CD8-positive, alpha-beta memory T cell (primary cell): ENCODE measurements at places on chromosomes 11 and 22. TPM values are rescaled to one million over a fixed set of nuclear protein-coding genes. Genes with fewer than 3 reads are reported as not detected.
A peak's percentile ranks its signal among the peaks of the same experiment; 100 is the strongest.

- H3K36me3 ChIP-seq = no peaks in the 10 kb centered on the region
- no peak for DNase-seq
Observed at GRCh38 chr11:103842795-103843194, 193.6 kb upstream of the DDI1 start.

APOBEC3B gene
- 7.3 TPM for total RNA-seq

DNA sequence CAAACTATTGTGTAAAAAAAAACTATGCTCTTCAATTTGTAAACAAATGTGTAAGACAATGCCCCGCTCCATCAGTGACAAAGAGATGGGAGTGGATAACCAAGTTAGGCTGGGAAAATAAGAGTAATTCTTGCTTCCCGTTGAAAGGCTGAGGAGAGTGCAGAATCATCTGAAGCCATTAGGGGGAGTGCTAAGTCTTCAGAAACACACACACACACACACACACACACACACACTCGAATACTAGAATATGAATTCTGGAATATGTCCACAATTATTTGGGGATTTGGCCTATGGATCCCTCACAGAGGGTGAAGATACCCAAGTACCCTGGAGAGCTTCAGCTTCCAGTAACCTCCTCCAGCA lies 27.8 kb upstream of the ROBO3 start:
- H3K36me3 ChIP-seq = no peaks in the 10 kb centered on the region
- no peak overlapping the region for H3K27ac ChIP-seq
- no peaks in the 10 kb centered on the region for H3K4me1 ChIP-seq

- H3K36me3 ChIP-seq = no peaks in the 10 kb centered on the region
- DNase-seq = no peak
- H3K27me3 ChIP-seq = no peaks in the 10 kb centered on the region
- H3K4me1 ChIP-seq = no peaks in the 10 kb centered on the region
Observed at GRCh38 chr11:15107730-15108515, 6.8 kb upstream of the INSC start.

ALX4 gene
- total RNA-seq = not detected

DNA sequence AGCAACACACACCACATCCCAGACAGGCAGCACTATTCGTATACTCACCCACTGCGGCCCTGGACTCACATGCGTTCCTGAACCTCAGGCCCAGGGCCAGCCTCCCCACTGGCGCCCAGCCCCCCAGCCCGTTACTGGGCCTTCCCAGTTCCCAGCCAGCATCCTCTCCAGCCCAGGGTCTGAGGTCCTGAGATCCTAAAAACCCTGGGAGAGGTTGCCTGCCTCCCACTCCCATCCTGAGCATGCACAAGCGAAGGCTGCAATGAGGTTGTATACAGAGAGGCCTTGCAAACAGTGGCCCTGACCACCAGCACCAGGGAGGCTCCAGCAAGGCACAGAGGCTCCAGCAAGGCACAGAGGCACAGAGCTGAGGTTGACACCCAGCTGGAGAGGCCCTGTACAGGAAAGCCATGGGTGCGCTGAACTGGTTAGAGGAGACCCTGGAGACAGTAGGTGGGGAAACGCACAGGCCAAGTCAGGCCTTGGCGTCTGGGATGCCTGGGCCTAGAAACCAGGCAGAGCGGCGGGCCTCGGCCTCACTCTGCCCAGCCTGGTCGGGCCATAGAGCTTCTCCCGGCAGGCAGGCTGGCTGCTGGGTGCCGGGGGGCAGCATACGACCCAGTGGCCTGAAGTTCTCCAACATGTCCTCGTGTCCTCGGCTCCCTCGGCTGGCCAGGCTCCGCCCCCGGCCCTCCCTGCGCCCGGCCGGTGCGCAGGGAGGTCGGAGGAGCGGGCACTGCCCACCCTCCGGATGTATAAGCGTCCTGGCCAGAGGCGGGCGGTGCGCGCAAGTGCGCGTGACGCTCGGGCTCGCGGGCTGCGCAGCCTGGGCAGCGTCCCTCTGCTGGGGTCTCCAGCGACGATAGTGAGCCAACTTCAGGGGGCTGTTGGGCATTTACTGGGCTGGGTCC lies 2.3 kb upstream of the TBX1 start:
- no peak overlapping the region for H3K4me3 ChIP-seq
- DNase-seq = no peak
- H3K4me1 ChIP-seq = peaks cover 30% of the 10 kb centered on the region
- H3K27me3 ChIP-seq = peaks cover 59% of the 10 kb centered on the region
- H3K27ac ChIP-seq = no peak overlapping the region

GRCh38 chr22:46070803-46071450 lies 79.4 kb upstream of the PPARA start:
- H3K27ac ChIP-seq = no peak overlapping the region
- no peaks in the 10 kb centered on the region for H3K36me3 ChIP-seq
- H3K27me3 ChIP-seq = no peaks in the 10 kb centered on the region
- H3K4me1 ChIP-seq = peaks cover 25% of the 10 kb centered on the region

DNA sequence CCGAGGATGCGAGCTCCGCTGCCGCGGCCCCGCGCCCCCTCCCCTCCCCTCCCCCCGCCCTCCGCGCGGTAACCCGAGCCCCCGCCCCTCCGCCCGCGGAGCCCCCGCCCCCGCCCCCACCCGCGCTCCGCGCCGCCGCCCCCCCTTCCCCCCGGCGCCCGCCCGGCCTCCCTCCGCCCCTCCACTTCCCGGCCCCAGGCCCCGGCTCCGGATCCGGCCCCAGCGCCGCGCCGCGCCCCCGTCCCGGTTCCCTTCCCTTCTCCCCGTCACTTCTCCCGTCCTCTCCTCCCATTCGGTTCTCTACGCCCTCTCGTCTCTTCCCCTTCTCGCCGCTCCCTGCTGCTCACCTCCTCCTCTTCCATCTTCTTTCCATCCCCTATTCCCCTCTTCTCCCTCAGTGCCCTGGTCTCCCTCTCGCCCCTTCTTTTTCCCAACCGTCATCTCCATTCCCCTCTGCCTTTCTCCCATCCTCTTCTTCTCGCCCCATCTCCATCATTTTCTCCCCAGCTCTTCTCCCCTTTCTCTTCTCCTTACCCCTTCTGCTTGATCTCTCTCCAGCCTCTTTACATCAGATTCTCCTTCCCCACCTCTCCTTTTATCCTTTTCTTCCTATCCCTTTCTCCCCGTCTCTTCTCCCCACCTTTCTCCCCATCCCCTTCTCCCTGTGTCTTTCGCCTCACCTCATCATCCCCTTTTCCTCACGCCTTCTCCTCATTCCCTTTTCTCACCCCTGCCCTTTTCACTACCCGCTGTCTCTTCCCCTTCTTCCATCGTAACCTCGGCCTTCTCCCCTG lies at the start of gene DCHS1:
Gene DCHS1, minus strand, starts transcription at position 20 of the 794 bp plus-strand sequence. CDS start 14,196 bp downstream, outside the sequence.
- no peak within 1 kb of the TSS for H3K27ac ChIP-seq
- H3K4me3 ChIP-seq = peak within 1 kb of the TSS; percentile 40
- no peaks in the 10 kb centered on the region for H3K27me3 ChIP-seq
- peak; percentile 30 for DNase-seq
- peaks cover 27% of the 10 kb centered on the region for H3K4me1 ChIP-seq

DNA sequence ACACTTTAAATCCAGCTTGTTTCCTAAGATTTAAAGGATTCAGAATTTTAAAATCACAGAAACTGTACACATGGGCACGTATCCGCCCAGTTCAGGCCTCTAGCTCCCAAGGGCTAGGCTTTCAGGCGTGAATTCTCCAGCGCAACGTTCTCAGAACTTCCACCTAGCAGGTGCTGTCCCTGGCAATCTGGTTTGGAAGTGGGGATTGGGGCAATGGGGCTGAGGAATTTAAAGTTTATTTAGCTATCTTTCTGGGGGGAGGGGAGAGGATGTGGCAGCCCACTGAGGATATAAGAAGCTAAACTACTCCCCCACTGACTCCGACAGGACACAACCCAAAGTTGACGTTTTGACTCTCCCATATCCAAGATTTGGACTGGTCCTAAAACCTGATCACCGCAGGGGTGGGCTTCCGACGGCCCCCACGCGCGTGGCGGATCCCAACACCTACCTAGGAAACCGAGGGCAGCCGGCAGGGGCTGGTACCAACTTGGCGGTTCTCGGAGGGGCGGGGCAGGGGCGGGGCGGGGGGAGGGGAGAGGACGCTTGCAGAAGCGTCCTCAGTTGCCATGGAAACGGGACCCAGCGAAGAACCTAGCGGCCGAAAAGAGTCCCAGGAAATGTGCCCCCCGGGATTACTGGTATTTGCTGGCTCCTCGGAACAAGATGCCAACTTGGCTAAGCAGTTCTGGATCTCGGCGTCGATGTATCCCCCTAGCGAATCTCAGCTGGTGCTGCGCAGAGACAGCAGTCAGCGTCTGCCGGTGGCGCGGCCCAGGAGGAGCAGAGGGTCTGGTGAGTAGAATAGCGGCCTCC lies at the start of gene HOATZ:
Gene HOATZ, plus strand, starts transcription at position 563 of the 816 bp plus-strand sequence. Its CDS starts 7 bp downstream, at position 570.
- no peak within 1 kb of the TSS for H3K4me3 ChIP-seq
- H3K36me3 ChIP-seq = no peaks in the 10 kb centered on the region
- peaks cover 15% of the 10 kb centered on the region for H3K27me3 ChIP-seq
- no peak for DNase-seq
- no peaks in the 10 kb centered on the region for H3K4me1 ChIP-seq
